ENCODE measurements at places on chromosomes 1 and 21.

DNA sequence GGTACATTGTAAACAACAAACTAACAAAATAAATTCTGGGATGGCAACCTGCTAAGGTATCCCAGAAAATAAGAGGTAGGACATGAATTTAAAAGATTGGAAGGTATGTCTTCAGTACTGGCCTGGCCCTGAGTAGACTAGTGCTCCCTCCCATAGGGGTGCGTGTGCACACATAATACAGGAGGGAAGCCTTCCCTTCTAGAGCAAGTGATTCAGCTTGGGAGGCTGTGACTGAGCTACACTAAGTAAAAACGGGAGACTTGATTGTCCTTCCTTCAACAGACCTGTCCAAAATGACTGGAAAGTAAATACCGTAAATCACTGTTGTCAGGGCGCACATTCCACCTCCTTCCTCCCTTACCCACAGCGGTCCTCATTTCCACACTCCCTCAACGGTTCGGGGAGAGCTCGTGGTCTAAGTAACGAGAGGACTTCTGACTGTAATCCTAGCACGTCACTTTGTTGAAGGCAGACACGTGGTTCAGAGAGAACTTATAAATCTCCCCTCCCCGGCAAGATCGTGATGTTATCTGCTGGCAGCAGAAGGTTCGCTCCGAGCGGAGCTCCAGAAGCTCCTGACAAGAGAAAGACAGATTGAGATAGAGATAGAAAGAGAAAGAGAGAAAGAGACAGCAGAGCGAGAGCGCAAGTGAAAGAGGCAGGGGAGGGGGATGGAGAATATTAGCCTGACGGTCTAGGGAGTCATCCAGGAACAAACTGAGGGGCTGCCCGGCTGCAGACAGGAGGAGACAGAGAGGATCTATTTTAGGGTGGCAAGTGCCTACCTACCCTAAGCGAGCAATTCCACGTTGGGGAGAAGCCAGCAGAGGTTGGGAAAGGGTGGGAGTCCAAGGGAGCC is at the start of gene TGFB2:
Gene TGFB2, plus strand, starts transcription at position 523 of the 859 bp plus-strand sequence. CDS start 1,366 bp downstream, outside the sequence.
- no peak for DNase-seq

DNA sequence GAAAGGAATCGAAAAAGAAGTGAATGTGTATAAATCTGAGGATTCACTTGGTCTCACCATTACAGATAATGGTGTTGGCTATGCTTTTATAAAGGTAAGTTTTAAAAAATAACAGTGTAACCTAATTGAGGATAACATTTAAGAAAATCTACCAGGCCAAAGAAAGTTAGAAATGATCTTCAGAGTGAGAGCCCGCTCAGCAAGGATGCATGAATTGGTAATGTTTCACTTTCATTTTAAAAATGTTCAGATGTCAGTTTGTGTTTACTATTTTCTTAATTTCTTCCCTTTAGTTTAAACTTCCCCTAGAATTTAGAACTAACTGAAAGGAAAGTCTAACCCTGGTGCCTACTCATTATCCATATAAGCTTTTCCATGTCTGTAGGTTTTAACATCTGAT is 35.0 kb downstream of the GIPC2 start:
- no peak for DNase-seq

DNA sequence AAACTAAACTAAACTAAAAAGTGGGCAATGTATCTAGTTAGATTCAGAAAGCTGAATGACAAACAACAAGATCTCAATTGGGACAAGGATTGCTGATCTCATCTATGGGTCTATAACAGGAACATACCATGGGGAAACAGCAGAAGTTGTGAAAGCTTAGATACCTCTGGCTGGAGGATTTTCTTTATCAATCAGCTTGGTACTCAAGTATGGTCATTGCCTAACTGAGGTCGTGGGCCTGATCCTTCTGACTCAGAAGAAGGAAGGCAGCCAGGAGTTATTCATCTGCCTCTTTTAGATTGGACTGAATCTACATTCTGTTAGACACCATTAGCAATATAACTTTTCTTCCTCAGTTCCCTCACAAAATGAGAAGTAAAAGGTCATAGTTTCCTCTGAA is 39.7 kb downstream of the DNTTIP2 start:
- no peak for DNase-seq

GRCh38 chr1:203744075-203744972 is 20.7 kb upstream of the LAX1 start:
- DNase-seq: no peak

DNA sequence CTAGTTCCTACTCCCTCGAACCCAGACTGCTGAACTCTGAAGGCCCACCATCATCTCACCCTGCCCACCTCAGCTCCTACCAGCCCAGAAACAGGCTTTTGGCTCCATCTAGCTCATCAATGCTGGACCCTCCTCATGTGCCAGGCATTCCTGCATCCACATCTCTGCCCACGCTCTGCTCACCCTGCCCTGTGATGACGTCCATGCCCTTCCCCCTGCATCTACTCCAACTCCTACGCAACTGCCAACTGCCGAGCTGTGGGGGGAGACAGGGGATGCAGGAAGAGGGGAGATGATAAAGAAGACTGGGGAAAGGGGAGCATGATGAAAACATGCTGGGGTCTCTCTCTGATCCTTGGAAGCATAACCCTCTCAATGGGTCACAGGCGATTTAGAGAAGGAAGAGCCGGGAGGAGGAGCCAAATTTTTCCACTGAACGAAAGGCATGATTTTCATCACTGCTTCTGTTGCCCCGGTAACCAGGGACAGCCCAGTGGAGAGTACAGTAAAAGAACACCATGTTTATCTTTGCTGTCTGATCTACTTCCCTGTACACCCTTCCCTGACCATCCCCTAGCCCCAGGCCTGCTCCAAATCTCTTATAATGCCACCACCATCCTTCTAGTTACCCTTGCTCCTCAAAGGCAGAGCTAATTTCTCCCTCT is 44.3 kb downstream of the CD34 start:
- no peak for DNase-seq

DNA sequence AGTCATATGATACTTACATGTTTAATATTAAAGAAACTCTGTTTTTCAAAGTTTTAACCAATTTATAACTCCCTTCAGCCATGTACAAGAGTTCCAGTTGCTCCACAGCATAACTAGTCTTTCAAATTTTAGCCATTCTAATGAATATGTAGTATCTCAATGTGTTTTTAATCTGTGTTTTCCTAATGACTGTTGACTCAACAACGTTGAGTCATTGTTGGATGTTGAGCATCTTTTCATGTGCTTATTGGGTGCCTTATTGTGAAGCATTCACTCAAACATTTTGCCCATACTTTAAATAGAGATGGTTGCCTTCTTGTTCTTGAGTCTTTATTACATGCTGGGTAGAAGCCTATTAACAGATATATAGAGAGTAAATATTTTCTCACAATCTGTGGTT is 240.2 kb upstream of the LYPLAL1 start:
- DNase-seq: no peak

DNA sequence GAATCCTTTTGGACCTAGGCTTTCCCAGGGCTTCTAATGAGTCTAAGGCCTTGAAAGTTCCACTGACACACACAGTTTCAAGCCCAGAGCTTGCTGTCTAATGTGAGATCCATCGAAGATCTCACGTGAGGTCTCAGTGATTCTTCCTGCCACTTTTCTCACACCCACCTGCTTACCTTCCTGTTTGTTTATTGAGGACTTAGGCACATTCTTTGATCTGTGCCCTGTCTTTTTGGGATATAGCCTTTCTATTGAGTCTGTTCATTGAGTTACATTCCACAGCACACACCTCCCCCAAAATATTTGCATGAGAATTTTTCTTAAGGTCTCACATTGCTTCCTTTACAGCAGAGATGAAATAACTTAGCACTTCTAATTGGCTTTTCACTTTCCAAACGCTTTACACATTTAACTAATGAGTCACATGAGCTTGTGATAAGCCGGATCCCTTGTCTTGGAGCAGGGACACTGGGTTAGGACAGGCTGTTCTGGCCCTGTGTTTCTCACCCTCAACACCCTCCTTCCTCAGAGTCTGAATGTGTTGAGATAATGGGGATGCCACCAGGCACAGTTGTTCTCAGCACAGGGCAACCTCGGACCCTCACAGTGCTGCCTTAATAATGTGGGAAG is 288.3 kb downstream of the TM2D1 start:
- DNase-seq: no peak

DNA sequence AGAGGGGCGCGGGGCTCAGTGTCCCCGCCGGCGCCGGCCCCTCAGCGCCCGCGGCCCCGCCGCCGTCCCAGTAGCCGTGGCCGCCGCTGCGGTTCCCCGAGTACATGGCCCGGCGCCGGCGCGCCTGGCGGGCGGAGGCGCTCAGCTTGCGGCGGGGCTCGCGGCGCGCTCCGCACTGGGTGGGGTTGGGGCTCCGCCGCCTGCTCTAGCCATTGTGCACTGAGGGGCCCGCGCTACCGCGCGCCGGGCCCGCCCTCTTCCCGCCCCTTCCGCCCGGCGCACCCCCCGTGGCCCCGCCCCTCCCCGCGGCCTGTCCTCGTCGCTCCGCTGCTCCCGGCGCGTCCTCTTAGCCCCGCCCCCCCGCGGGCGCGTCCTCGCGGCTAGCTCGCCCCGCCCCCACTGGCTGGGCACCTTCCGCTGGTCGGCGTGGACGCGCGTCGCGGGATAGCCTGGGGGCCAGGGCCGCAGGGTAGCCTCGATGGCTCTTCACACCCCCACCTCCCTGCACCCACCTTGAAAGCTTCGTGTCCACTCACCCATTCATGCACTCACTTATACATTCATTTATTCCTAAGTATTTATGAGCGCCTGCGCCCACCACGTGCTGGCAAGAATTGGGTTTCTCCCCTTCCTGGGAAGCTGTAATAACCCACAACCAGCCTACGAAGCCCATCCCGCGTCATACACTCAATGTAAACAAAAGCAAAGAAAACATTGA is at the start of the genes CHML and OPN3:
Gene CHML, minus strand, starts transcription at position 221 of the 718 bp plus-strand sequence. CDS start 4,603 bp downstream, outside the sequence.
Gene OPN3, minus strand, starts transcription at position 221 of the 718 bp plus-strand sequence. Its CDS starts 115 bp downstream, at position 106.
- peak; percentile 61 for DNase-seq

DNA sequence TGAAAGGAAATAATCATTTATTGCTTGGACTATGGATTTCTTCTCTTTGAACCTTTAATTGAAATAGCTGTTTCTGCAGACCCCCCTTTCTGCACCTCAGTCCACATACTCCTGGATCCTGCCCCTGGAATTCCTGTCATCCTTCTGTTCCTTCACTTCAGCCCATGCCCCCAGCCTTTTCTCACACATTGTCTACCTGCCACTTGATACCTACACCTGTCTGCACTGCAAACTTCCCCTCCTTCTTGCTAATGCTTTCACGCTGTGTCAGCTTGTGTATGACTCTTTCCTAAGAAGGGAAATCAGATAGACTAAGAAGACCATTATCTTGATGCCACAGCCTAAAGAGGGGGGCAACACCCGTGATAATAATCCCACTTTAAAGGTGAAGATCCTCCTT is 80.3 kb upstream of the EXO1 start:
- no peak for DNase-seq

GRCh38 chr1:43847290-43847689 is 86.3 kb upstream of the ARTN start:
- DNase-seq: no peak

- no peak for DNase-seq
Measured at GRCh38 chr21:15531986-15532385, 197.8 kb upstream of the USP25 start.

- DNase-seq: no peak
Measured at GRCh38 chr1:2518528-2518927, 7.9 kb downstream of the PANK4 start.

- no peak for DNase-seq
Measured at GRCh38 chr1:52203935-52204625, 62.2 kb downstream of the ZFYVE9 start.
